ENCODE measurements at places on chromosomes 11 and 22. TPM values are rescaled to one million over a fixed set of nuclear protein-coding genes. Genes with fewer than 3 reads are reported as not detected.

The KCNJ11 gene
- total RNA-seq = 5.9 TPM

DNA sequence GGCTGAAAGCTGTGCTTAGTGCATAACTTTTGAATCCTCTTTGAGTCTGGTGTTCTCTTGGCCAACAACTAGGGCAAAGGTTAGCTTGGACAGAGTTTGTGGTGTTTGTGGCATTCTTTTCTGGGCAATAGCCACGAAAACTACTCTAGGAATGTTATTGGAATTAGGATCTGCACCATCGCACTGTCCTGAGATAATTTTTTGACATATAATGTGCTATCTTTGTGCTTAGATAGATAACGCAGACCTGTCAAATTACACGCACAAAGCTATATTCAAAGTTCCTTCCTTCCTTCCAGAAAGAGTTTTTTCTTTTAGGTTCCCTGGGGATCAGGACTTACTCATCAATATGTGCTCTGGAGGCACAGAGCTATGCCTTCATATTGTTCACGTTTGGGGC, 166.8 kb upstream of the MTMR2 start:
- H3K27me3 ChIP-seq = no peaks in the 10 kb centered on the region
- no peak overlapping the region for H3K27ac ChIP-seq
- H3K4me1 ChIP-seq = peaks cover 24% of the 10 kb centered on the region

DNA sequence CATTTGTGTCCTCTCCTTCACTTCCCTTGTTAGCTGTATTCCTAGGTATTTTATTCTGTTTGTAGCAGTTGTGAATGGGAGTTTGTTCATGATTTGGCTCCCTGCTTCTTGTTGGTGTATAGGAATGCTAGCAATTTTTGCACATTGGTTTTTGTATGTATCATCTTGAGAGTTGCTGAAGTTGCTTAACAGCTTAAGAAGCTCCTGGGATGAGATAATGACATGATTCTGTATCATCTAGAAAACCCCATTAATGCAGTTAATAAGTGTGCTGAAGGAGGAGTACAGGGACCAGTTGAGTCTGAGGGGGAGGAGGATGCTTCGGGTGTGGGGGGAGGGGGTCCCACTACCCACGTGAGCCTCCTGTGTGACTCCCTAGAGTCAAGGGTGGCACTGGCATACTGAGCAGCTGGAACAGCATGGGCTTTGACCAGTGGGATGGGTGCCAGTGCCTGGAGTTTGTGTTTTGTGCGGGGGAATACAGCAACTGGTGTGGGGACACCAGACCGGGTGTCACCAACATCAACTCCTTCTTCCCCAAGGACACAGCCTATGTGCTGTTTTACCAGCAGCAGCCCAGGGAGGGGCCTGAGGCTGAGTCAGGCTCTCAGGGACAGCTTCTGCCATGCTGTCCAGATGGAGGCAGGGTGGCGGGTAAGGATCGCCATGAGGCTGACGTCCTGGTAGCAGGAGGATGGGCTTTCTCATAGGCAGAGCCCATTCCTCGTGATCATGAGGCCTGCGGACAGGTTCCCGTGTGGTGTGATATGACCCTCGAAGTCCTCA, 24.1 kb downstream of the USP35 start:
- no peak for DNase-seq
- H3K4me3 ChIP-seq = no peak overlapping the region
- no peak overlapping the region for H3K27ac ChIP-seq
- no peaks in the 10 kb centered on the region for H3K4me1 ChIP-seq

GRCh38 chr11:117604336-117604995, 192.6 kb downstream of the DSCAML1 start:
- no peak overlapping the region for H3K4me3 ChIP-seq
- H3K36me3 ChIP-seq = no peaks in the 10 kb centered on the region
- no peak for DNase-seq
- no peaks in the 10 kb centered on the region for H3K27me3 ChIP-seq

GRCh38 chr22:19523240-19524169, 705 bp downstream of the CLDN5 start:
- H3K27ac ChIP-seq = no peak overlapping the region
- peak overlapping the region; percentile 64 for H3K4me3 ChIP-seq
- H3K36me3 ChIP-seq = no peaks in the 10 kb centered on the region
- peak; percentile 86 for DNase-seq
- H3K27me3 ChIP-seq = peaks cover 42% of the 10 kb centered on the region
